Aorta (tissue), 5 donors: ENCODE measurements at places on chromosomes 1 and 21. TPM values are rescaled to one million over a fixed set of nuclear protein-coding genes. Genes with fewer than 3 reads are reported as not detected.

- H3K27ac ChIP-seq: no peak overlapping the region
- H3K36me3 ChIP-seq: no peaks in the 10 kb centered on the region
Measured at GRCh38 chr21:34889320-34889675, 159.8 kb downstream of the RUNX1 start.

GRCh38 chr1:55815745-55816455, 600.7 kb upstream of the USP24 start:
- no peak overlapping the region for H3K4me3 ChIP-seq
- no peak for DNase-seq
- no peak overlapping the region for H3K27ac ChIP-seq
- H3K27me3 ChIP-seq: no peaks in the 10 kb centered on the region
- H3K36me3 ChIP-seq: no peaks in the 10 kb centered on the region

The FCGR3B gene
- total RNA-seq: 13.4 TPM

DNA sequence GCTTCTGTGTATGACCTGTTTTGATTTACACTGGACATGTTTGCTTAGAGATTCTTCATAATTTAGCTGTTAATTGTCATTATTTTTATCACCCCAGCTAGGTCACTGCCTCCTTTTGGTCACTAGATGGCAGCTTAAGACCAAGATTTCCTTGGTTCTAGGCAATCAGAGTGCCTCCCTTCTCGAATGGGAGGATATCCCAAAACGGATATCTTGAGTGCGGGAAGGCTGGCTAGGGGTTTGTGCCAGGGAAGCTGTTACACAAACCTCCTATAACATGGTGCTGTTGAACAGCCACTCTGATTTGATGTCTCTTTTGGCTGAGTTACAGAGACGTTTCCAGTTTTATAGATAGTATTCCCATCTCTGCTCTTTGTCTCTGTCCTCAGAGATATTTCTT, 283.5 kb downstream of the S1PR1 start:
- DNase-seq: no peak
- H3K4me3 ChIP-seq: no peak overlapping the region
- no peaks in the 10 kb centered on the region for H3K27me3 ChIP-seq
- no peak overlapping the region for H3K27ac ChIP-seq

The PTPRC gene
- total RNA-seq: 46.6 TPM

GRCh38 chr1:56317722-56318121, 261.6 kb downstream of the PLPP3 start:
- H3K4me3 ChIP-seq: no peak overlapping the region
- no peak overlapping the region for H3K27ac ChIP-seq
- H3K4me1 ChIP-seq: peaks cover 2% of the 10 kb centered on the region
- no peak for DNase-seq
- H3K36me3 ChIP-seq: no peaks in the 10 kb centered on the region

DNA sequence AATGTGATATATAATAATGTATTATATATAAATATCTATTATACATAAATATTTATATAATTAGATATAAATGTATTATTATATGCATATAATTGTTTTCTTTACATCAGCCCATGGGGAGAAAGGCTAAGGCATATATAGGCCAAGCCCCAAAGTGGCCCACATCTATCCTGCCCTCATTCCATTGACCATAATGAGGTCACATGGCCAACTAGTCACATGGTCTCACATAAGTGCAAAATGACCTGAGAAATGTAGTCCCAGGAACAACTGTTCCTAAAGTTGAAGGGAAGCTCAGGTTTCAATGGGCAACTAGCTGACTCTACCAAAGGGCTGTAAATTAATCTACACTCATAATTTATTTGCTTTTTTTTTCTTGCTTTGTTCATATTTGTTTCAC, 14.5 kb upstream of the CCDC185 start:
- H3K27ac ChIP-seq: no peak overlapping the region
- no peak overlapping the region for H3K4me3 ChIP-seq
- no peak for DNase-seq
- H3K27me3 ChIP-seq: peaks cover 3% of the 10 kb centered on the region
- H3K36me3 ChIP-seq: no peaks in the 10 kb centered on the region

GRCh38 chr1:151106894-151107293, 36.3 kb downstream of the GABPB2 start:
- no peak overlapping the region for H3K4me3 ChIP-seq
- H3K4me1 ChIP-seq: no peaks in the 10 kb centered on the region
- H3K27me3 ChIP-seq: no peaks in the 10 kb centered on the region
- H3K36me3 ChIP-seq: no peaks in the 10 kb centered on the region
- H3K27ac ChIP-seq: no peak overlapping the region
- peak; percentile 8 for DNase-seq

The CYP4A22 gene
- 0.18 TPM for total RNA-seq

- no peak overlapping the region for H3K4me3 ChIP-seq
- DNase-seq: no peak
- no peaks in the 10 kb centered on the region for H3K36me3 ChIP-seq
- H3K27me3 ChIP-seq: no peaks in the 10 kb centered on the region
- no peaks in the 10 kb centered on the region for H3K4me1 ChIP-seq
Measured at GRCh38 chr1:186559601-186560116, 98.7 kb upstream of the PDC start.

The NFASC gene
- 36.2 TPM for total RNA-seq

DNA sequence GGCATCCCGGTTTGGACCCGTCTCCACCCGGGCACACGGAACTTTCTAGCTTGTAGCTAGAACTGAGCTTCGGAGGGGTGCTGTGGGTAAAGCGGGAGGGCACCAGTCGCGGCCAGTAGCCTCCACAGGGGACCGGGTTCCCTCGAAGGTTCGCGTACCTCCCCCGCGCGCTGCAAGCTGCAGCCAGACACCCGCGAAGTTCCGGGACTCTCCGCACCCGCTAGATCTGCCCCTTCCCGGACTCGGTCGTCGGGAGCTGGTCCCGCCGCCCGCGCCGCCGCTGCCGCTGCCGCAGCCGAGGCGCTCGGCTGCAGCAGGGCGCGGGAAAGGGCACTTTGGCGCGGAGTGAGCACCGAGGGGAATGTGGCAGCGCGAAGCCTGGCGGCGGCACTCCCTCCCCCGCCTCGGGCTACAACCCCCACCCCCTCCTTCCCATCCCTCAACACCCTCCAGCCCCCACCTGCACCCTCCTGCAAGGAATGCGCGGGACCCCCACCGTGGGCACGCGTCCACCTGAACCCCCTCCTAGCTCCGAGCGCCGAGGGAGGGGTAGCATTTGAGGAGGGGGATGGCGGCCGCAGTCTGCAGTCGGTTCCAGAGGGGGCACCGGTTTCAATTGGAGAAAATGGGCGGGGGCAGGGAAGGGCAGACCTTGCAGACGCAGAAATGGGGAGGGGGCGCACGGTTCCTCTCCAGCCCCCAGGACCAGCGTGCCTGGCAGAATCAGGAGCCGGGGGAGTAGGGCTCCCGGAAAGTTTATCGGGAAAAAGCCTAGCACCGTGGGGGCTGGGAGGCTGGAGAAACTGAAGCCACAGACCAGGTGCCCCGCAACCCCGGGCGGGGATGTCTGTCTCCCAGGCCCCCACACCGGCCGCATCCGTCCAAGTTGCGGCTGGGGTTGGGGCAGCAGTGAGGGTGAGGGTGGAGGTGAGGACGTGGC, 968 bp downstream of the CSMD2 start:
- H3K27me3 ChIP-seq: no peaks in the 10 kb centered on the region
- peak; percentile 76 for DNase-seq
- no peaks in the 10 kb centered on the region for H3K36me3 ChIP-seq
- H3K27ac ChIP-seq: no peak overlapping the region
- H3K4me3 ChIP-seq: peak overlapping the region; percentile 51

DNA sequence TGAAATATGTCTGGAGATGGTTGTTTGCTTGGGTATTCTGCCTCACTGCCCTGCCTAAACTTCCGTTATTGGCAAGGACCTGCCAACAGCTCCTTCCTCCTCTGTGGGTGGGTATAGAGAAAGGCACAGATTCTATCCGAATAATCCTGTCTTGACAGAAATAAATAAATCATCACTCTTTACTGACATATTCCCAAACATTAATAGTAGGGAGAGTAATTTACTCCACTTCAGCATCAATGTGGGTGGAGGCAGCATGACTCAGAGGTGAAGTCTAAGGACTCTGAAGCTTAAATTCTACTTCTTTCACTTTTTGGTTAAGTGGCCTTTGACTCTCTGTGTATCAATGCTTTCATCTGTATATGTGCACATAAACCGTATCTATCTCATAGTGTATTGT, 2.9 kb downstream of the CD84 start:
- no peak for DNase-seq
- H3K36me3 ChIP-seq: no peaks in the 10 kb centered on the region
- H3K4me1 ChIP-seq: no peaks in the 10 kb centered on the region
- no peak overlapping the region for H3K4me3 ChIP-seq

The HHIPL2 gene
- not detected for total RNA-seq

DNA sequence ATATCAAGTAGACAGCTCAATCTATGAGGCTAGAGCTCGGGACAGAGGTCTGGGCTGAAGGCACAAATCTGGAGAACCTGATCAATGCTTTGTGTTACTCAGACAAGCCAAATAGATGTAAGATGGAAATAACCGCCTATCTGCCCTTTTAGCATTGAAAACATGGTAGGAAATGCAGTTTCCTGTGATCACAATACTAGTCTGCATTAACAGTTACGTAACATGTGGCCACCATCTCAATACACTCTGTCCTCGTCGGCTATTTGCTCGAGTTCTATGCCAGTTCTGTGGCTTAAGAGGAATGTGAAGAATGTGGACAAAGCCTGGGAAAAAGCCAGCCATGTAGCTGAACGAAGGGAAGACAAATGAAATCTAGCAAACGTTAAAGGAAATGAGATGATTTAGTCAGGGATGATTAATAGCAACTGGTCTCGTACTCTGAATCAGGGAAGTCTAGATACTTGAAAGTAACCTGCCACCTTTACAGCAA, 73.3 kb downstream of the HSF2BP start:
- H3K36me3 ChIP-seq: no peaks in the 10 kb centered on the region
- peak overlapping the region; percentile 80 for H3K27ac ChIP-seq
- no peak overlapping the region for H3K4me3 ChIP-seq
- no peaks in the 10 kb centered on the region for H3K4me1 ChIP-seq

- peak overlapping the region; percentile 67 for H3K27ac ChIP-seq
- no peak overlapping the region for H3K4me3 ChIP-seq
- no peaks in the 10 kb centered on the region for H3K27me3 ChIP-seq
- H3K4me1 ChIP-seq: peaks cover 2% of the 10 kb centered on the region
- H3K36me3 ChIP-seq: no peaks in the 10 kb centered on the region
Measured at GRCh38 chr1:178344513-178345091, 152.2 kb downstream of the CLEC20A start.

The KCNK2 gene
- total RNA-seq: 16.7 TPM

The CFAP74 gene
- not detected for total RNA-seq

GRCh38 chr1:186923486-186923885, 94.7 kb downstream of the PLA2G4A start:
- no peaks in the 10 kb centered on the region for H3K27me3 ChIP-seq
- H3K27ac ChIP-seq: no peak overlapping the region
- H3K4me1 ChIP-seq: peaks cover 1% of the 10 kb centered on the region
- H3K4me3 ChIP-seq: no peak overlapping the region
- H3K36me3 ChIP-seq: no peaks in the 10 kb centered on the region
- no peak for DNase-seq

DNA sequence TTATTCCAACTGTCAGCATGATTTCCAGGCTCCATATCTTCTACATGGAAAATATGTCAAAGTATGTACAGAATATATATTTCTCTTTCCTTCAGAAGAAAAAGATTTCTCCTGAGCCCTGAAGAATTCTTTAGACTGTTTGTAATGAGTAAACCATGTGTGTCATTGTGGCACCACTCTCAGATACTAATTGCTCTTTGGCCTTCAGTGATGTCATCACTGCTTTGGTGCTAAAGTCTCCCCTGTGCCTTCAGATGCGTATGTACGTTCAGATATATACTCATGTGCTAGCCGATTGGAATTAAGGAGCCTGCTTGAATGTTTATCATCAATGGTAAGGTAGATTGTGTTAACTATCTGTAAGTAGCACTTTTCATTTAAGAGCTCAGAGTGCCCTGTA, 20.6 kb upstream of the NBL1 start:
- H3K36me3 ChIP-seq: no peaks in the 10 kb centered on the region
- H3K4me3 ChIP-seq: no peak overlapping the region
- DNase-seq: no peak
- no peaks in the 10 kb centered on the region for H3K4me1 ChIP-seq
- no peaks in the 10 kb centered on the region for H3K27me3 ChIP-seq

GRCh38 chr1:101365878-101366277, 129.1 kb downstream of the S1PR1 start:
- H3K36me3 ChIP-seq: no peaks in the 10 kb centered on the region
- no peaks in the 10 kb centered on the region for H3K4me1 ChIP-seq
- H3K4me3 ChIP-seq: no peak overlapping the region
- no peaks in the 10 kb centered on the region for H3K27me3 ChIP-seq
- DNase-seq: no peak

- no peak overlapping the region for H3K27ac ChIP-seq
- peak; percentile 23 for DNase-seq
- H3K36me3 ChIP-seq: no peaks in the 10 kb centered on the region
- no peaks in the 10 kb centered on the region for H3K27me3 ChIP-seq
- no peaks in the 10 kb centered on the region for H3K4me1 ChIP-seq
Measured at GRCh38 chr1:200901796-200902444, 7.2 kb downstream of the INAVA start.

DNA sequence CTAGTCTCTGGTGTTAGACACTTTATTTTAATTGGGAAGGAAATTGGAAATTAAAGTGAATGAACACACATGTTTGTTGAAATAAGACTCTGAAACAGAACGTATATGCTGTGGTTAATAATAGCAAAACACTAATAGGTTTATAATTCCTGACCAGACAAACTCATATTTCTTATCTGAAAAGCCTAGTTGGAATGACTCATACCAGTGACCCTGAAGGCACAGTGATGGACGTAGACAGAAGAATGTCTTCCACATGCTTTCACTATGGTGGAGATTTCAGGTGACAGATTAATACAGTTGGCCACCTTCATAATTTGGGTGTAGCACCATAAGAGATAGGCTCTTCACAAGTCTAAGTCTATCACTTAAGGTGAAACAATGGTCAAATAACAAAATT, 83.0 kb upstream of the COL11A1 start:
- no peak for DNase-seq
- no peak overlapping the region for H3K27ac ChIP-seq
- no peaks in the 10 kb centered on the region for H3K4me1 ChIP-seq
- H3K4me3 ChIP-seq: no peak overlapping the region
